ENCODE measurements at places on chromosomes 4 and X. TPM values are rescaled to one million over a fixed set of nuclear protein-coding genes. Genes with fewer than 3 reads are reported as not detected.

Gene VCX3A
- polyA plus RNA-seq: not detected

Gene PRR32
- polyA plus RNA-seq: not detected

Gene NRK
- polyA plus RNA-seq: 2.2 TPM

Gene ASMT
- not detected for polyA plus RNA-seq

Gene RBM47
- 0.48 TPM for polyA plus RNA-seq

Gene TEX11
- polyA plus RNA-seq: not detected

Gene PRDM8
- polyA plus RNA-seq: 14.3 TPM

Gene ADH1C
- polyA plus RNA-seq: 0.88 TPM

Gene KCND1
- 1.5 TPM for polyA plus RNA-seq

Gene TCEAL8
- polyA plus RNA-seq: 98.3 TPM

Gene PRDX4
- 278 TPM for polyA plus RNA-seq

Gene USP26
- polyA plus RNA-seq: not detected

Gene MAGEA1
- not detected for polyA plus RNA-seq

Measured in AG04450 (cell line).